ENCODE measurements at places on chromosomes 7 and 10.

DNA sequence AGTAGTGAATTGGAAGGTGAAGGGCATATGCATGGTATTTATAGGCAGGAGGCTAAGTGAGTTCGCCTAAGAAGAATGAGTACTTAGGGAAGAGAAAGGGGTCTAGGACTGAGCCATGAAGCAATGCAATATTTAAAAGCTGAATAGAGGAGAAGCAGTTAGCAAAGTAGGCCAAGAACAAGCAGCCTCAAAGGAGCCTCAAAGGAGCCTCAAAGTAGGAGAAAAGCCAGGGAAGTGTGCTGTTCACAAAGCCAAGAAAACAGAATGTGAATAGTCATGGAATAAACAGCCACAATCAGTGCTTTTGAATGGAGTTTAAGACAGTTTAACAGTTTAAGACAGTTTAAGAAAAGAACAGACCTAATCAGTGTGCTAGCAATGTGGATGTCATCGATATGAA is 762.0 kb downstream of the SORCS1 start:
- DNase-seq, result no peak

GRCh38 chr7:116553168-116553964 is 28.5 kb downstream of the CAV1 start:
- no peak for DNase-seq

GRCh38 chr10:85611746-85612377 is 754.7 kb downstream of the GRID1 start:
- no peak for DNase-seq

- no peak for DNase-seq
These were observed 668.4 kb upstream of the NRP1 start for GRCh38 chr10:34002896-34003295.
